ENCODE measurements at places on chromosomes 12 and 14. TPM values are rescaled to one million over a fixed set of nuclear protein-coding genes. Genes with fewer than 3 reads are reported as not detected.

- no peak for DNase-seq
Measured at GRCh38 chr12:105740970-105741725, 397.6 kb downstream of the NUAK1 start.

GRCh38 chr14:101823511-101824120, 62.1 kb downstream of the PPP2R5C start:
- DNase-seq, result no peak

- DNase-seq, result no peak
Measured at GRCh38 chr14:33851931-33852330, 98.9 kb downstream of the EGLN3 start.

Gene STAC3
- 0.54 TPM for polyA plus RNA-seq

Gene SYNDIG1L
- not detected for polyA plus RNA-seq

DNA sequence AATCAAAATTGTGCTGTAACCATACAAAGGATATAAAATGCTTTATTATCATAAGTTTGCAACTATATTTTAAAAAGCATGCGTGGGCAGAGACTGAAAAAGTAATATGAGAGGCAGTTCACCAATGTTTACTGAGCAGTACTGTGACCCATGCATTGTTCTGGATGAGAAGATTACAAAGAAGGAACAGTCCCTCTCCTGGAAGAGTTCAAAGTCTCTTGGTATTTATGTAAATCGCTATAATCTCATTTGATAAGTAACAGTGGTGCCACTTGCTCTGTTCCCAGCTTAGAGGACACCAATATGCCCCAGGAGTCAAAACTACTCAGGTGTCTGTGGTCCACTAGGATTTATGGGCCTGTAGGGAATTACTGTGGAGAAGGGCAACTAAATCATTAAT, 2.1 kb upstream of the CMAS start:
- no peak for DNase-seq

DNA sequence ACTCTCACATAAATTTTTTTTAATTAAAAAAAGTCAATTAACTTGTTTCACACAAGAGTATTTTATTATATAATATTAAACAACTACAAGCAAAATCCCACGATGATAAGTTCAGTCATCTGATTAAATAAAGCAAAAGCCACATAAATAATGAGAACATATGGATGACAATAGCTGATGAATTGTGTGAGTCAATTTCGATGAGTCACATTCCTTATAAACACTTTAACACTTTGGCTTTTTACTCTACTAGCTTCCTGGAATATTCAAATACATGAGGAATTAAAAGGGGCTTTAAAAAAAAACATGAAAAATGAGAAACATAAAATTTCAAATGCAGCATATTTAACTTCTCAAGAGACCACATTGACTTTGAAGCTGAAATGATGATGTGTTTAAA, 95.3 kb downstream of the BCAT1 start:
- DNase-seq, result no peak

DNA sequence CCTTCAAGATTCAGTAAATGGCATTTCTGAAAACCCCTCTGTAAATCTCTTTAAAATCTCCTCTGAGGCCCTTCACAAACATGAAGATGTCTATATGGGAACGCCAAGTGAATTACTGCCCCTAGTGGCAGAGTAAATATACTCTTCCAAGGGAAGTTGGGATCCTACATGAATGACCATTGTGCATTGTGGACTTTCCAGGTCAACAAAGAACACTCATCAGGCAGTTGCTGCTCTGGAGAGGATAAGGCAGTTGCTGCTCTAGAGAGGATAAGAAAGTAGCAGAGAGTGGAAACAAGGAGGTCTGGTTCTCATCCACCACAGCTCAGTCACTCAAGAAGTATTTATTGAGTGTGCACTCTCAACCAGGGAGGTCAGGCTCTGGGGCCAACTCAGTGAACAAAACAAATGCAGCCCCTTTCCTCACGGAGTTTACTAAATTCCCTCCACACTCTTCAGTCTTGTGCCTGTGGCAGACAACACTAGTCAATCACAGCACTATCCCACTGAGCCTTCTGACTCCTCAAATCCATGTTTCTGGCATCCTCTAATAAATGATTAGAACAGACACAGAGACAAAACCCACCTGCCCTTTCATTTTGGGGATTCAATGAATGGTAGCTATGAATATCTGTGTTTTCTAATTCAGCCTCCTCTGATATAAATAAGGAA, 52.9 kb downstream of the SVOP start:
- peak; percentile 51 for DNase-seq

- DNase-seq, result no peak
Measured at GRCh38 chr12:62955678-62956077, 20.7 kb upstream of the PPM1H start.

Gene PPP4R4
- 0.08 TPM for polyA plus RNA-seq

DNA sequence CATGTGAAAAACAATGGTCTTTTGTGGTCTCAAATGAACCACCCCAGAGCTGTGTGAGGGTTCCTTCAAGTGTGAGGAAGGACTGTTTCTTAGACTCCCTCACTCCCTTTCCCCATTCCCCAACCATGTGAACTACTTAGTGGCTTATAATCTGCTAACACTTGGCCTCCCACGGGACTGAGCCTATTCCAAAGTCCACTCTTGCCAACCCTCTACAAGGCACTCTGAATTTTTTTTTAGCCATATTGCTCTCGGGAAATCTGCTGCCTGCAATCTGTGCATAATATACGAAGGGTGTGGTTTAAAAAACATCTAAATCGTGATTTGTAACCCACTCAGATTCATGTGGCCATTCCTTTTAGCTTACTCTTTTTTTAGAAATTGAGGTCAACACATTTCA, 2.6 kb downstream of the SVOP start:
- no peak for DNase-seq

Gene NTN4
- 37.1 TPM for polyA plus RNA-seq

Gene NRIP2
- not detected for polyA plus RNA-seq

DNA sequence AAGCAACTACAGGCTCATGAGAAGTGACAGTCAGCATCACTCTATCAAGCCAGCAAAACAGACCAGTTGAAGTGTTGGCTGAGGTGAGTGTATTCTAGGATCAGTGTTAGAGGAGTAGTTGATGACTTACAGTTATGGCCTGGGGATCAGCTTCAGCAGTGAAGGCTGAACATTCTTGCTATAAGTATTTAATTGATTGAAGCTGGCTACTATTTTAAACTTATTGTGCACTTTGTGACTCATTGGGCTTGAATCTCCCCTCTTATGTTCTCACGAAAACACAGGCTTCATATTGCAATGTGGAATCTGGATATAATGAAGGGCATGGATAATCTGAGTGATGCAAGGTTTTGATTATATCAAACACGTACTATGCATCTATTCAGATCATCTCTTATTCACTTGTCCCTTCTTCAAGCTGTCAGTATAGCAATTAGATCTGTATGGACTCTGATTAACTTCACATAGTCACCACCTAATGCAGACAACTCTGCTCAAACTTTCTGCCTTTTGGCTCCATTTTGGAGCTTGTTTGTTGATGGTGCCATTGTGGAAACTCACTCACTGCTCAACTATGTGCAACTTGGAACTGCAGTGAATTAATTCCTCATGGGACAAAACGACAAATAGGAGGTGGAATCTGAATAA, 309.2 kb downstream of the SLC16A7 start:
- no peak for DNase-seq

- no peak for DNase-seq
Measured at GRCh38 chr12:2344885-2345284, 292.1 kb downstream of the CACNA1C start.

Gene BAZ1A
- 32.9 TPM for polyA plus RNA-seq

Gene APEX1
- 312 TPM for polyA plus RNA-seq

Gene RND1
- polyA plus RNA-seq, result 26.5 TPM

Gene C12orf56
- polyA plus RNA-seq, result 0.05 TPM

- DNase-seq, result no peak
Measured at GRCh38 chr12:103093499-103094106, 136.1 kb downstream of the ASCL1 start.

Gene PPP1R12A
- polyA plus RNA-seq, result 28.0 TPM

Gene CACNA1C
- polyA plus RNA-seq, result not detected

DNA sequence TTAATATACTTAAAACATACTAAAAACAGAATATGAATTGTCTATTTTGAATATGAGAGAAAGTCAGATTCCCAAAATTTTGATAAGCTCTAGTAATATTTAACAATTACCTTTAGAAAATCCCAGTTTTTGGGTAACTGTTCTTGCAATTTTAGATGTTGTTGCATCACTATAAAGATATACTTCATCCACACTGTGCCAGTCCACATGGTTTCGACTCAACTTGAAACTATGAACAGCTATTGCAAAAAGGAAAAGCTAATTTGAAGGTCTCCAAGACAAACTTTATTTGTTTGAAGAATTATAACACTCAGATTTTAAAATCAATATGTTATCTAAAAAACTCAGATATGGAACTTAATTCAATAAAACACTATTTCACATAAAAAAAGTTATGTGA, 59.9 kb downstream of the DDHD1 start:
- DNase-seq, result no peak

DNA sequence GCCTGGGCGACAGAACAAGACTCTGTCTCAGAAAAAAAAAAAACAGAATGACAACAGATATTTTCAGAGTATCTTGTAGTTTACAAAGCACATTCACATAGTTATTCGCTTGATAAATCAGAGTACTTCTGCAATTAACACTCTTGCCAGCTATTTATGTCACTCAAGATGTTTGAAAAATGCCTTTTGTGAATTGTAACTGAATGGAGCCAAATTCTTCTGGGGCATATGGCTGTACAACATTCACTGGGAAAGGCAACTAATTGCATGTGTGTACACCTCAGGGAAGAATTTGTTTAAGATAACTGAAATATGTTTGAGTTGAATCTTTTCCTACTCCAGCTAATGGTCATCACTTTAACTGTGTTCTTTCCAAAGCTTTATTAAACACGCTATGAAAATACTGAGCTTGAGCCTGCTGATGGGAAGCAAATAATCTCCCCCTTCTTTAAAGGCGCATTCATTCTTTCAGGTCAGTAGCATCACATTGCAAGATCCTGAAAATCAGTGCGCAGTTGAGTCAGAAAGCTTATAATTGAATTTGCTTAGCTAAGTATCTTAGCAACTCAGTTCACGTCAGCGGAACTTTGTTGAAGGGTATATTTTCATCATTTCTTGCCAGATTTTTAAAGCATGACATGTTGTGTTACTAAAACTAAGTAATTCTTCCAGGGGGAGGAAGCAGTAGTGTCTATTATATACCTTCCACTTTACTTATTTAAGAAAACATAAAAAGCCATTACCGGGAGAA, 66.6 kb downstream of the SINHCAF start:
- no peak for DNase-seq

Gene NGB
- polyA plus RNA-seq, result not detected

- DNase-seq, result no peak
Measured at GRCh38 chr12:39616251-39616650, 3.4 kb downstream of the ABCD2 start.

DNA sequence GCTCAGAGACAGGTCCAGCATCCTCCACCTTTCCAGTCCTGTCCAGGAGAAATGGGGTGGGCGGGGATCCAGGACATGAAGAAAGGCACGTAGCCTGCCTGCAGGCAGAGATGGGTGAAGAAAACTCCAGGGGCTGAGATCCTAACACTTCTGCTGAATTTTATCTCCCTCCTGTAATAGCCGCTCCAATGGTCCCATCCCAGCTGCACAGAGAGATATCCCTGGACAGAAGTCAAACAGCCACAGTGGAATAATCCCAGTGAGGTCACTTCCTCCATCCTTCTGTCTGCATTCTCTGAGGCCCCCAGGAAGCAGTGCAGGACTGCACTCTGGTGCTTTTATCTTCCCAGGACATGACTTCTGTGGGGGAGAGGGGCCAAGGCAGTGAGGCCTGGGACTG, 26.3 kb downstream of the KRT18 start:
- DNase-seq, result no peak

- no peak for DNase-seq
Measured at GRCh38 chr12:62882140-62882539, 52.8 kb downstream of the PPM1H start.

Gene MAP3K9
- 5.4 TPM for polyA plus RNA-seq

Gene WIF1
- not detected for polyA plus RNA-seq

GRCh38 chr12:25256826-25257225, 6.1 kb upstream of the KRAS start:
- DNase-seq, result no peak

DNA sequence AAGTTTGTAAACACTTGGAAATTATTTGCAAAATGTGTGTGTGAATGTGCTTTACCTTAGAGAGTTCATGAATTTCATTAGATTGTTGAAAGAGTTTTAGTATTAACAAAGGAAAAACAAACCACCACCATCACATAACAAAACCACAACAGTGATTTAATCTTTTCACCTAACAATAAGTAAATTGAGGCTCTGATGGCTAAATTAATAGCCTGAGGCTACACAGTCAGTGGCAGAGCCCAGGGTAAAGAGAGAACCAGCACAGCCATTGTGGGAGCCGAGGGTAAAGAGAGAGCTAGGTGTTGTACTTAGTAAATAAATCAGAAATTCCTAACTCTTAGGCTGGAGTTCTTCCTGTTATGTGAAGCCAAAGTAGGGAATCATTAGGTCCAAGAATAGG, 51.2 kb upstream of the CAPRIN2 start:
- no peak for DNase-seq

Gene PPFIBP1
- polyA plus RNA-seq, result 29.8 TPM

DNA sequence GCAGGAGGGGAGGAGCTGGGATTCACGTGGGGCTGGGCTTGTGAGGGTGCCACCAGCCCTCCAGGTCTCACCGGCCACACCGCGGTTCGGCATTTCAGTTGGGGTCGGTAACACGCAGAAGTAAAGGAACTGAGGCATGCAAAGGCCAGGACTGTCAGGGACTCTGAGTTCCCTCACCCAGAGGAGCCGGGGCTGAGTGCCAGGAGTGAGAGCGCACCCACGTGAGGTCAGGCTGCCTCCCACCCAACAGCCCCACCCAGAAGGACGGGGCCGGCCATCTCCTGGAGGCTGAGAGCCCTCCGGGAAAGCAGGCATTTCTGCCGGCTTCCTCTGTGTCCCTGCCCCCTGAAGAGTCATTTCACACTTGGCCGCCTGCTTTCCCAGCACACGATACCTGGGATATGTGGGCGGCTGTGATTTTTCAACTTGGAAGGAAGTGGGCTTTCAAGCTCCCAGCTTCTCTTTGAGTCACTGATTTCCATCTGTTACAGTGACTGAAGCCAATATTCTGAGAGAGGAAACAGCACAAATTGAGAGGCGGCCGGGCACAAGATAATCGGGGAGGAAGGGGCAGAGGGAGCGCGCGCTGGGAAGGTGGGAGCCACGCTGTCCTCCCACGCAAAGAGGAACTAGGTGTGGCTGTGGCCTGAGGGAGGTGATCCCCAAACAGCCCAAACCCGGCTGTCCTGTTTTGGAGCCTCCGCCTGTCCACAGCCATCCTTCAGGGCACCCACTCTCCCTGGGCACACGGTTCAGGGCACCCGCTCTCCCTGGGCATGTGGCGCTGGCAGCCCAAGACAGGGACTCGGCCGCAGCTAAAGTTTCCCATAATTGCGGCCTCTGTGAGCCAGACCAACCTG, 19.0 kb downstream of the GALNT9 start:
- no peak for DNase-seq

GRCh38 chr12:57459055-57459749, 383 bp upstream of the GLI1 start:
- peak; percentile 98 for DNase-seq

- DNase-seq, result no peak
Measured at GRCh38 chr14:82341261-82341810, 807.7 kb upstream of the SEL1L start.

Gene GLI1
- polyA plus RNA-seq, result 13.0 TPM

Gene GALNT16
- 3.4 TPM for polyA plus RNA-seq
